Panc1 (cell line): ENCODE measurements at places on chromosomes 12 and 14.

GRCh38 chr14:44803239-44803905 lies 158.4 kb downstream of the KLHL28 start:
- DNase-seq, result peak; percentile 25

DNA sequence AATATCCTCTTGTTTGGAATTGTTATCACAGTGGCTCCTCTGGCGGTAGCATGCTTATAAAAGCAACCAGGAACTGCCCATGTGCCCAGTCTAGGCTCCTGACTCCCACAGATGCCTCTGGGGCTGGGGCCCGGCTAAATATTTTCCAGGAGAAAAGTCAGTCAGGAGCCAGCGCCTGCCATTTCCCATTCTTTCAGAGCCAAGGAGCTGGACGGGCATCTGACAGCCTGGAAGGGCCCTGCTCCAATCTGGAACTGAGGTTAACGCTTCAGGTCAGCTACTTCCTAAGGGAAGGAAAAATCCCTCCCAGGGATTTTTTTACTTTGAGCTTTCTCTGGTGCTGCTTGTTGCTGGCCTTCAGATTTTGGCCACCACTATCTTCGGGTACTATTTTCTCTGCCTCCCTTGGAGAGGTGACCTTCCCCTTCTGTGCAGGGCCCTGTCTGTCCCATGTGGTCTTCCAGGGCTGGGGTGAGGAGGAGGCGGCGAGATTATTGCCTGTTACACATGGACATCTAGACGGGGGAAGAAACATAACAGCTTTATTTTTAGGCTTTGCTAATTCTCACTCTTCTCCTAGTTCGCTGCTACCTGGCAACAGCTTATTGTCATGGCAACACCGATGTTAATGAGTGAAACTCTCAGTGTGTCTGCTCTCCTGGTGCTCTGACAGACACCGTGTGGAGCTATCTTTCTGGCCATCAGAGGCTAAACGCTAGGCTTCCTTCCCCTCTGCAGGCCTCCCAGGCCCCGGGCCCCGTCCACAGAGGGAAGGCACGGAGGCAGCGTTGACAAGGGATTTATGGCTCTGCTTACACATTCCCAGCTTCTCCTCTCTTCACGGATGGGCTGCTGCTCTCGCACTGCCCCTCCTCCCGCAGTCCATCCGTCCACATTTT lies 160.4 kb downstream of the CACNA1C start:
- no peak for DNase-seq

DNA sequence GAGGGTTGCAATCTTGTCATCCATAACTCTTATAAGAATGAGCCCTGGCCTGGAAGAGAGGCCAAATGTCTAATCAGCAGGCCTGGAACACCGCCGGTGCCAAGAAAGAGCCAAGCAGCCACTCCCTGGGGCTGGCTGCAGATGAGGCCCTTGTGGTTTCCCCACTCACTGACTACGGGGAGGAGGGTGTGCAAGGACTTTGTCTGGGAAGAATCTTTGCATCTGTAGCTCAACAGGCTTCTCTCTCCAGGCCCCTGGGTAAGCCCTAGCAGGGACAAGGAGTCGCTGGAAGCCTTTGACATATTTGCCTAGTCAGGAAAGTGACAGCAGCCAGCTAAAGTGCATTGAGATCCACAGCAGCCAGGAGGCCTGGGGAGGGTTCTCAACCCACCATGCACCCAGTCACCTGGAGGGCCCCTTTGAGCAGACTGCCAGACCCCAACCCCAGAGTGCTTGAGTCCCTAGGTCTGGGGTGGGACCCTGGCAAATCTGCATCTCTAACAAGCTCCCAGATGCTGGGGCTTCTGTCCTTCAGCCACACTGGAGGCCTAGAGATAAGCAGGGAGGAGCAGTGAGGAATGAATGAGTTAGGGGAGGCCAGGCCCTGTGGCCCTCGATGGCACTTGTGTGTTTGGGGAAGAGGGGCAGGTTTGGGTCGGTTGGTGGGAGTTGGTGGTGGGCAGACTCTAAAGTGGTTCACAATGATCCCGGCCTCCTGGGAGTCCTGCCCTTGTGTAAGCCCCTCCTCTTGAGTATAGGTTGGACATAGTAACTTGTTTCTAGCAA lies 13.9 kb upstream of the LRTM2 start:
- DNase-seq, result no peak

DNA sequence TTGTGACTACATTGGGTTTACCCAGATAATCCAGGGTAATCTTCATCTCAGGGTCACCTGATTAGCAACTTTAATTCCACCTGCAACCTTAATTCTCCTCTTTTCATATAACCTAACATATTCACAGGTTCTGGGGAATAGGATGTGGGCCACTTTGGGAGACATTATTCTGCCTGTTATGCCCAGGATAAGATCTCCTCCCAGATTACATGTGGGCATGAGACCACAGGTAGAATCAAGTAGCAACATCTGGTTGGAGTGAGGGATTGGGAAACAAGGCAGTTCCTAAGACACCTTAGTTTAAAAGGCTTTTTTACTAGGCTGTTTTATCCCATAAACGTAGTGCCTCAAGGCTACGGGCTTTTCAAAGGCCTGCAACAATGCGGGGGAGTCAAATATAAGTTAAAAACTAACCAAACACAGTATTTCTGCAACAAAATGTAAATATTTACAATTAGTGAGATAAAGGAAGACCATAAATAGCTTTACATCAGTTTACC lies 181.5 kb downstream of the FOXA1 start:
- no peak for DNase-seq

DNA sequence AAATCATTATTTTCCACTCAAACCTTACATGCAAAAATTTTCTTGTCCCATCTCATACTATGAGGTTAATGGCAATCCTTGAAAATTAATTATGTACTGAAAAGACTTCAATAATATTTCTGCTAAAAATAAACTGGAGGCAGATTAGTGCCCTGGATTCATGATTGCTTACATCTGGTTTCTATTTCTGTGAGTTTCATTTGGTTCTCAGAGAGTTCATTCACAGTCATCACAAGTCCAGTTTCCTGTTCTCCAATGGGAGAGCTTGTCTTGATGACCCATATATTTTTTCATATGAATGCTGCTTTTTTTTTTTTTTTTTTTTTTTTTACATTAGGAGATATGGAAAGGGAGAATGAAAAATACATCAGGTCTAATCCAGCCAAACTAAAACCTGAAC lies 6.6 kb upstream of the PTHLH start:
- DNase-seq, result no peak

DNA sequence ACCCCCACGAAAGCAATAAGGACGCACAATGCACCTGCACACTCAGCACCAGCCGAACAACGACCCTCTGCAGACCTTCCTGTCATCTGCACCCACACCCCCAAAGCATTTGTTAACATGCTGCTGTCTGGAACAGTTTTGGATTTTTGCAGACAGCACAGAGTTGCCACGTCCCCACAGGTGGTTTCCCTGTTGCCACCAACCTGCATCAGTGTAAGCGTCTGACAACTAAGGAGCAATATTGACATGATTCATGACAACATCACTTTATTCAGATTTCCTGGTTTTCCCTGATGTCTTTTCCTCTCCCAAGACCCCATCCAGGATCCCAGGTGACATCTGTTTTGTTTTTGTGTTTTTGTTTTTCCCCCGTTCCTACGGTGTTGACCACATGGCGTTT lies 150.7 kb upstream of the C14orf180 start:
- DNase-seq, result no peak

DNA sequence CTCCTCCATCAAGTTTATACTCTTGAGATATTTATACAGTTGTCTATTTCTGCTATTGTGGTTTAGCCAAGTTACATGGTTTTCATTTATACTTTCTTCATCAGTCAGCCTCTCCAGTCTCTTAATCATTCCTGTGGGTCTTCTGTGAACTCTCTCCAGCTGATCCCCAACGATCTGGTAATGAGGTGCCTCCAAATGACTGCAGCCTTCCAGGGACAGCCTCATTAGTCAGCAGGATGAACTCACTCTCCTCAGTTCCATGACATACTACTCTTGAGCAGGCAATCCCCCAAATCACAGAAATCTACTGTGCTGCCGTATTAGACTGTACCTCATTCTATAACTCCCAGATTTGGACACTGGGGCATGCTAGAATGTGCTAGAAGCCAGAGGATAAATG lies 15.3 kb downstream of the AREL1 start:
- DNase-seq, result no peak

DNA sequence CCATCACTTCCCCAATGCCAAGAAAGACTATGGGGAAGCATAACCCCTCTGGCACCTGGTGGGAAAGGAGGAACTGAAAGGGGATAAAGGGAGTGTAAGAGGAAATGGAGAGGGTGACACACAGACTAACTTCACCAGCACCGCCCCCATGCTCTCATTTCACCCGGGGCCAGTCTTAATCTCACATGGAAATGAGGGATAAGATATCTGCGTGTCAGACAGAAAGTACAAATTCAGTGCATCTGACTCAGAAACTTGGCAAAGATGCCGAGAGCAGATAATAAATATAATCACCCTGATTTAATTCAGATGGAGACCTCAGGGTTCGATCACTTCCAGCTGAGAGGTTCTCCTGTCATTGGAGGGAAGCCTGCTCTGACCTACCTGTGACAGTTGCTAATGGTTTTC lies 191.6 kb downstream of the DUSP6 start:
- no peak for DNase-seq
